ENCODE measurements at places on chromosomes 11 and 22.

DNA sequence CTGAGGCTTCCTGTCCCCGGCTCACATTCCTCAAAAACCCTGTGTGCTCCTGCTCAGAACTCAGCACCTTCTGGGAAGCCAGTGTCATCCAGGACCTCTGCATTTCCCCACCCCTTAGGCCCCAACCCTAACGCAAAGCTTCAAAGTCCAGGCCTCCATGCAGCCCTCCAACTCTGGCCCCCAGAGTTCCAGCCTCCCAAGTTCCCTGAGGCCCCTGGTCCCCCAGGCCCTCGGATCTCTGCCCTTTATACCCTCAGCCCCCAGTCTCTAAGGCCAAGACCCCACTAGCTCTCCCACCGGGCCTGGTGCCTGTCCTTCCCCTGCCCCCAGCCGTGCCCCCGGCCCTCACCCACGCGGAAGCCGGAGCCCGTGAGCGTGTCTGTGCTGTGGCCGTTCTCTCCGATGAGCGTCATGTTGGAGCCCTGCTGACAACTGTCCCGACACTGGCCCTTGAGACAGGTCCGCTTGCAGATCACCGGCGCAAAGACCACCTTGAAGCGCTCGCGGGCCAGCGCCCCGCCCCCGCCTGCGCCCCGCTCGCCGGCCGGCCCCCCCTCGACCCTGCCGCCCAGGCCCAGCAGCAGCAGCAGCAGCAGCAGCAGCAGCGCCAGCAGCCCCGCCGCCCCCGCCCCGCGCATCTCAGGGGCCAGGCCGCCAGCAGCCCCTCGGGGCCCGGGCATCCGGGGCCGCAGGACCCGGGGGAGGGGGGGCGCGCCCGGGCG, 718 bp downstream of the LTBP3 start:
- no peak for DNase-seq

- DNase-seq = no peak
These were observed 36.6 kb downstream of the ST3GAL4 start for GRCh38 chr11:126391970-126392632.

GRCh38 chr11:121625777-121626506, 173.2 kb upstream of the SORL1-AS1 start:
- DNase-seq = no peak

GRCh38 chr11:20037396-20038153, 122.7 kb downstream of the DBX1 start:
- DNase-seq = no peak

GRCh38 chr11:10742460-10743208, 8.4 kb upstream of the CTR9 start:
- DNase-seq = peak; percentile 18

DNA sequence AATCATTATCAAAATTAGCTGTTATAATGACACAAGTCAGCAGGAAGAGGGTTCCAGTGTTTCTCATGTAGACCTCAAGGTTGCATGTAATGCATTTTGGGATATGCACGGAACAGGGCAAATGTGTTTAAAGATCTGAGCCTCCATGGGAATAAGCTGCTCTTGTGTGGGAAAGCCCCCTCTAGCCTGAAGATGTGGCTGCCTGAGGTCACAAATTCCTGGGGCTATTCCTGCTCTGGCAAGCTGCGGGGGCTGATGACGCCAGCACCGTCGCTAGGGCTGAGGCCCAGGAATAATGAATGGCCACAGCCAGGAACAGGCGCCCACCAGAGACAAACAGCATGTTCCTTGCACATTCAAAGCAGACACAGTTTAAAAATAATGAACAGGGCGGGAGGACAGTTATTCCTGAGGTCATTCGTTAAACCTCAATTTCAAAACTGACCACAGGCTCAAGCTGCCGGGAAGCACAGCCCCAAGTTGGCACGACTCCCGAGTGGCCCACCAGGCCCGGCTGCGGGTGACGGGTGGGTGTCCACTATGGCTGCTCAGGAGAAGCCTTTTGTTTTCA, 11.7 kb downstream of the OSBPL5 start:
- DNase-seq = no peak

DNA sequence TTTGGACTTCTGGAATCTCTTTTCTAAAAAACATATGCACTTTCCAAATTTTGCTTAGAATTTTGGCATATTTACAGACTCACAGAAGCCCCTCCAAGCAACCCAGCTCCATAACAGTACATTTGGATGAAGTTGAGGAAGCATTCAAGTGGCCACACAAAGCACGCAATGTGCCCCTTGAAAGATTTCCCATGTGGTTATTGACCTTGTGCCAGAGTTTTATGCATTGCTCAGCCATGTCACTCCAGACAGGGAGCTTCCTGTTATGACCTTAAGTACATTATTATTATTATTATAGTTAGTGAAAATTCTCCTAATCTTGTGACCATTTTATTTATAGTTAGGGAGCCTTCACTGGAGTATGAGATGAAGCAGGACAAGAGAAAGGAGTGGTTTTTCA, 35.0 kb upstream of the BDNF start:
- DNase-seq = no peak

DNA sequence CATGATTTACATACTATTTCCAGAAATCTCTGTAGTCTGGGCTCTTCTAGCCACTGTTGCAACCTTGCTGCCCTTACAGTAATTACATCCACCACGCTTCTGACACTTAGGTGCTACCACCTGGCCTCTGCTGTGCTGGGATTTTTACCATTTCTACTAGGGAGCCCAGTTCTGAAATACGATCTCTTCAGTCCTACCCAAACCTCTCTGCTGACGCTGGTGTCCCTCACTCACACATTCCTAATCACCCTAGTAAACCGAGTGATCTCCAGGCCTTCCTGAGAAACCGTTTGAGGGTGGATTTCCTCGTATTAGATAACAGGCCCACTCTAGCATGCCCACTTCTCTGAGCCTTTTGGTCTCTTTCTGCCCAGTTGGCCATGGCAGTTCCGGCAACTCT, 588.9 kb upstream of the CADM1 start:
- no peak for DNase-seq

GRCh38 chr11:2780850-2781407, 81.1 kb upstream of the KCNQ1OT1 start:
- no peak for DNase-seq

GRCh38 chr11:3095712-3096361, 38.6 kb upstream of the CARS1 start:
- DNase-seq = no peak

GRCh38 chr11:66956689-66957290, 1.4 kb downstream of the PC start:
- no peak for DNase-seq

DNA sequence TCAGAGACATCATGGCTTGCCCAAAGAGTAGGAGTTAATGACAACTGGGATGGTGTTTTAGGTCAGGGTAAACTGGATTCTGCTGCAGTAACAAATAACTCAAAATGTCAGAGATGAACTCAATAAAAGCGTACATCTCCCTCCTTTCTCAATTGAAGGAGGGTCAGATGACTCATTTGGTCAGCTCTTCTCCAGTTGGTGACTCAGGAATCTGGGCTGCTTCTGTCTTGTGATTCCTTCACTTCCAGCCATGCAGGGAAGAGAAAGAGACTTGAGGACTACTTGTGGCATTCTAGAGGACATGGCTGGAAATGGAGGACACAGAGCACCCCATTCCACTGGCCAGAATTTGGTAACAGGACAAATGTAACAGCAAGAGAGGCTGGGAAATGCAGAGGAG, 3.2 kb upstream of the SYT13 start:
- DNase-seq = no peak

DNA sequence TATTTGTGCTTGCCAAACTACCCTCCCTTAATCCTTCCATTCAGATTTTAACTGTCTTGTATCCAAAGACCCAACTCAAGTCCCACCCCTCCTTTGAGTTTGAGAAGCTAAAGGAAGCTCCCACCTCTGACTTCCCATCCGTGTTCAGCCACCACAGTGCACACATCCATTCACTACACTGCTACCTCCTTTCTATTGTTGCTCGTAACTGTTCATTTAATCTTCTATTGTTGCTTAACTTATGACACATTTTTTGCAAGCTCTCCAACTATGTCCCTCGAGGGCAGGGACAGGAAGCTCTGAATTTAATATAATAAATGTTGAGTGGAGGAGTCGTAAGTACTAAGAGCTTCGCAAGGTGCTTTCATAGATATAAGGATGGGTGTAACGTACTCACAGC, 10.4 kb downstream of the LARGE1 start:
- no peak for DNase-seq

DNA sequence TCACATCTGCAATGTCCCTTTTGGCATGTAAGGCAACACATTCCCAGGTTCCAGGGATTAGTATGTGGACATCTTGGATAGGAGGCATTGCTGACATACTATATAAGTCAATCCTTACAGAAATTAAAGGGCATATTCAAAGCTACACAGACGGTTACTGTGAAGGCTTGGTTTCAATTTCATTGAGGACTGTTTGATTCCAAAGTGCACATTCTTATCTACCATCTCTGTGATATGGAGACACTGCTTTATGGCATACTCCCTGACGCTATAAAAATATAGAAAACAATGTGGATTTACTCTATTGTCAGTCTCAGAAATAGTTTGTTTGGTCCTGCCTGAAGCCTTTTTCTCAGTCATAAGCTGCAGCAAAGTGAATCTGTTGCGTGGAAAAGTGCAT, 1486.7 kb downstream of the FAM181B start:
- DNase-seq = no peak

DNA sequence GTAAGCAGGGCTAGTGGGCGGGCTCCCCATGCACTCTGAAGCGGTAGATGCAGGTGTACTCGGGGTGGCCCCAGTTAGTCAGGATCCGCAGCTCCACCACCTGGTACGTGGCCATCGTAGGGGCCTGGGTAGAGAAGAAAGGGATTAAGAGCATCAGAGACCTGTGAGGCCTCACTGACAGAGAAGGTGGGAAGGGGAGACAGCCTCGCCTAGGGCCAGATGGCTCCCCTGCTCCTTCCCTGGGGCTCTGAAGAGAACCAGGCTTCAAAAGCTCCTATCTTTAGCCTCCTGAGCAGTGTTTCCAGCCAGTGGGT, 19.6 kb downstream of the SUN2 start:
- no peak for DNase-seq

DNA sequence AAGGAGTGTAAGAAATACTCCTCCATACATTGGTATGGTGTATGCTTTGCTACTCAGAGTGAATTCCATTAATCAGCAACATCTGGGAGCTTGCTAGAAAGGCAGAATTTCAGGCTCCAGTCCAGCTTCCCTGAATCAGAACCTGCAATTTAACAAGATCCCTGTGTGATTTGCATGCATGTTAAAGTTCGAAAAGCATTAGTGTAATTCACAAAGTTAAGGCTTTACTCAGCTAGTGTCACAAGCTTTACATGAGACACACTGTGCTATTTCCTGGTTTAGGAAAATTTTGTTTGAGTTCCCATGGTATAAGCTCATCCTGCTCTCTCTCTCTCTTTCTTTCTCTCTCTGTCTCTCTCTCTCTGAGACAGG, 37.0 kb upstream of the HEPHL1 start:
- no peak for DNase-seq

GRCh38 chr22:48957311-48957986, 870.2 kb downstream of the BRD1 start:
- no peak for DNase-seq

DNA sequence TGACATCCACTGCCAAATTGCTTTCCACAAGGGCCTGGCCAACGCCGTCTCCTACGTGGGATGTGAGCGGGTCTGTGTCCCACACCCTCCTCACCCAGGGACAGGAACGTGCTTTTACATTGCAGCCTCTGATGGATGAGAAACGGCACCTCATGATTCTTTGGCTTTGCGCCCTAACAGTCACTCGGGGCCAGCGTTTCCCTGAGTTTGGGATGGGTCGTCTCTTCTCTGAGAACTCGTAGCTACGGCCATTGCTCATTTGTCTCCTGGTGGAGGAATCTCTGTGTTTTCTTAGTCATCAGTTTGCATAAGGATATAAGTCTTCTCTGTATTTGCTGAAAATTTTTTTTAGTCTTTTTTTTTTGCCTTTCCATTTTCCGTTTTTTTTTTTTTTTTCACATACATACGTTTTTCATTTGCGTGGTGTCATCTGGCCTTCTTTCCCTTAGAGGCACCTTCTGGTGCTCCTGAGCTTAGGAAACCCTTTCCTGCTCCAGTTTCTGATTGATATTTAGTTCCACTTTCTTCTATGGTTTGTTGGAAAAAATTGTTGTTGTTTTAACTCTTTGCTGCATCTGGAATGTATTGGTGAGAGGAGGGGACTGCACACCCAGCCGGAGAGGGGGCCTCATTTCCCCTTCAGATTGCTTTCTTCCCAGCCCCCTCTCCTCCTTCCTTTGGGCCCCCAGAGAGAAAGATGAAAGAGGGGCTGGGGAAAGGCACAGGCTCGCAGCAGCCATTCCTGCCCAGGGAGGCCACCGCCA, 12.0 kb downstream of the TNNT3 start:
- DNase-seq = no peak

DNA sequence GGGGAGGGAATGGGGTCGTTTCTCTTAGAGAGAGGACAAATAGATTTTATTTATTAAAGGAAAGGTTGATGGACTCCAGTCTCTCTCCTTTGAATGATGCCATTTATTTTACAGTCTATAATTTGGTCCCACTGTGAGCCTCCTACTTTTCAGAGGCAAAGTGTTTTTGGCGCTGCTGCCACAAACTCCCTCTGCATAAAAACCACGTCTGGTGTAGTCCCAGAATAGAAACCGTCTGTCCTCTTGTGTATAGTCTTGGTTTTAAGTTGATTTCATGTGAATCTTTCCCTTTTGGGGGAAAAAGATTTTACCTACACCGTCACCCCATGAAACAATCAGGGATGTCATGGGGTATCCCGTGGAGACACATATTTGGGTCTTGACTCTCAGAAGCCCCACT, 143.6 kb upstream of the SEZ6L start:
- DNase-seq = no peak

DNA sequence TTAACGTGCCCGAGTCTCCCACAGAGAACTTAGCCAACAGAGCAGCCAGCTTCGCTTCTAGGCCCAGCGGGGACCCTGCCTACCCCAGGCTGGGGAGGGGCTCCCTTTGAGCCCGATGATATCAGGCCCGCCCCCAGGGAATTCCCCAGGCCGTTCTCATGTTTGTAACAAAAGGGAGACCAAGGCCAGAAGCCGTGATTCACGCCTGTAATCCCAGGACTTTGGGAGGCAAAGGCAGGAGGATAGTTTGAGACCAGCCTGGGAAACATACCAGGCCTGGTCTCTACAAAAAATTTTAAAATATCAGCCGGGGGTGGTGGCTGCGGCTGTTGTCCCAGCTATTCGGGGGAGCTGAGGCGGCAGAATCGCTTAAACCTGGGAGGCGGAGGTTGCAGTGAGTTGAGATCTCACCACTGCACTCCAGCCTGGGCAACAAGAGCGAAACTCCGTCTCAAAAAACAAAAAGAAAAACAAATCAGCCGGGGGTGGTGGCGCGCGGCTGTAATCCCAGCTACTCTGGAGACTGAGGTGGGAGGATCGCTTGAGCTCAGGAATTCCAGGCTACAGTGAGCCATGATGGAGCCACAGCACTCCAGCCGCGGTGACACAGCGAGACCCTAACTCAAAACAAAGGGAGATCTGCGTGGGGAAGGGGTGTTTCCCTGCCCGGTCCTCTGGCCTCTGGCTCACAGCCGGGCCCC, 1.7 kb downstream of the DRD4 start:
- DNase-seq = no peak
